ENCODE measurements at places on chromosomes 13 and 19. TPM values are rescaled to one million over a fixed set of nuclear protein-coding genes. Genes with fewer than 3 reads are reported as not detected.

DNA sequence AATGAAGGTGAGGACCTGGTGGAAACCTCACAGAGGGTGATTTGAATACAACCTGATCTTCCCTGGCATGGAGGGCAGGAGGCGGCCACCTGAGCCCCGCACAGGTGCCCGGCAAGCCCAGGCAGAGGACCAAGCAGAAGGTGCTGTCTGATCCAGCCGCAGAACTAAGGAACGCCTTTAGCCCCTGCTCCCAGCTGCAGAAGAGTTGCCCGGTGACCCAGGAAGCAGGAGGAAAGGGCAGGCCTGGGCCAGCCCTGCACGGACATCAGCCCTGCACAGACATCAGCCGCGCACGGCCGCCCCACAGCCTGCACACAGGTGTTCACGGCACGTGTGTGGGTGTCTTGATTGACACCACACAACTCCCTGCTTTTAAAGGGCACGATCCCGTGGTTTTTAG, 43.1 kb downstream of the RASA3 start:
- H3K27ac ChIP-seq, result no peak overlapping the region
- H3K36me3 ChIP-seq, result no peaks in the 10 kb centered on the region
- H3K27me3 ChIP-seq, result no peaks in the 10 kb centered on the region
- no peak for DNase-seq
- H3K4me3 ChIP-seq, result no peak overlapping the region

GRCh38 chr13:73109288-73109899, 50.6 kb downstream of the KLF5 start:
- H3K27ac ChIP-seq, result no peak overlapping the region
- no peaks in the 10 kb centered on the region for H3K27me3 ChIP-seq
- H3K4me1 ChIP-seq, result no peaks in the 10 kb centered on the region
- no peaks in the 10 kb centered on the region for H3K36me3 ChIP-seq
- DNase-seq, result no peak
- no peak overlapping the region for H3K4me3 ChIP-seq

The IFNL1 gene
- not detected for total RNA-seq

DNA sequence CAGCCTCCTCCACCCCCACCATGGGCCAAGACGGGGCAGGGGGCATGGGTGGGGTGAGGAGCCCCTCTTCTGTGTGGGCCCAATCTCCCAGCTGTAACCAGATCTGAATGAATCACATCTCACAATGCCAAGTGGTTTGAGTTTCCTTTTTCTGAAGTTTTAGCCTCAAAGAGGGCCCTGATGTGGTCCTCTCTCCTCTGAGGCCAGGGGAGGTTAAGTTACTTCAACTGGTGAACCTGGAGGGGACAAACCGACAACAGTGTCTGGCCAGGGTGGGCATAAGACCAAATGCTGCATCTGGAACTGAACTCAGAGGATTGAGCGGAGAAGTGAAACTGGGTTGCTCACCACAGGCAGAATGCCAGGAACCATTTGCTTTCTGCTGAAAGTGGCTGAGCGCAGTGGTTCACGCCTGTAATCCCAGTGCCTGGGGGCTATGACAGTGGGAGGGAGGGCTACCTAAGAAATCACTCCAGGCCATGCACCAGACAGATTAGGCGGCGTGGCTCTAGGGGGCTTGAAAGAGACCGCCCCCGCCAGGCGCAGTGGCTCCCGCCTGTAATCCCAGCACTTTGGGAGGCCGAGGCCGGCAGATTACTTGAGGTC, 15.4 kb upstream of the IRGC start:
- no peaks in the 10 kb centered on the region for H3K27me3 ChIP-seq
- no peaks in the 10 kb centered on the region for H3K36me3 ChIP-seq
- peaks cover 29% of the 10 kb centered on the region for H3K4me1 ChIP-seq
- DNase-seq, result peak; percentile 56
- peak overlapping the region; percentile 83 for H3K27ac ChIP-seq

The CGB1 gene
- not detected for total RNA-seq

The LTBP4 gene
- total RNA-seq, result 81.2 TPM

DNA sequence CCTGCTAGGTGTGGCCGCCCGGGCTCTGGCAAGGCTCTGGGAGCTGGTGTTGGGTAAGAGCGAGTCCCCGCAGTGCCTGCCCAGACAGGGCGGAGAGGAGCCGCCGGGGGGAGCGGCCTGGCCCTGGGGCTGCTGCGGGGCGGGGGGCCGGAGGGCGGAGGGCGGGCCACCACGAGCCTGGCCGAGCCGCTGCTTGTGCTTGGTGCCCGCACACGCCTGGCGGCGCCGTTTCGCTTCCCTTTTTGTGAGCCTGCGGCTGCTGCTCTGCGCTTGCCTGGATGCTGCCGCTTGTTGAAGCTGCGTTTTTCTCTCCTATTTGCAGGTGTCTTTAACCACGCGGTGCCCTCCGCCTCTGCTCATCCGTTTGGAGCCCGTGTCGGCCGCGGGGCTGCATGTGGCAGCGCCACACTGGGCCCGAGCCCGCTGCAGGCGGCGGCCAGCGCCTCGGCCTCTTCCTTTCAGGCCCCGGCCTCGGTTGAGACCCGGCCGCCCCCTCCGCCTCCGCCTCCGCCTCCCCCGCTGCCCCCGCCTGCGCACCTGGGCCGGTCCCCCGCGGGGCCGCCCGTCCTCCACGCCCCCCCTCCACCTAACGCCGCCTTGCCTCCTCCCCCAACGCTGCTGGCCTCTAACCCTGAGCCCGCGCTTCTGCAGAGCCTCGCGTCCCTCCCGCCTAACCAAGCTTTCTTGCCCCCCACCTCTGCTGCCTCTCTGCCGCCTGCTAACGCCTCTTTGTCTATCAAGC, 8.5 kb downstream of the PLEKHJ1 start:
- H3K36me3 ChIP-seq, result peaks cover 64% of the 10 kb centered on the region
- no peak overlapping the region for H3K27ac ChIP-seq
- H3K4me1 ChIP-seq, result peaks cover 16% of the 10 kb centered on the region
- no peaks in the 10 kb centered on the region for H3K27me3 ChIP-seq
- DNase-seq, result peak; percentile 80

- H3K27me3 ChIP-seq, result no peaks in the 10 kb centered on the region
- peaks cover 30% of the 10 kb centered on the region for H3K4me1 ChIP-seq
- no peaks in the 10 kb centered on the region for H3K36me3 ChIP-seq
- no peak for DNase-seq
- H3K4me3 ChIP-seq, result no peak overlapping the region
Measured at GRCh38 chr19:2973229-2973628, 4.1 kb upstream of the TLE6 start.

DNA sequence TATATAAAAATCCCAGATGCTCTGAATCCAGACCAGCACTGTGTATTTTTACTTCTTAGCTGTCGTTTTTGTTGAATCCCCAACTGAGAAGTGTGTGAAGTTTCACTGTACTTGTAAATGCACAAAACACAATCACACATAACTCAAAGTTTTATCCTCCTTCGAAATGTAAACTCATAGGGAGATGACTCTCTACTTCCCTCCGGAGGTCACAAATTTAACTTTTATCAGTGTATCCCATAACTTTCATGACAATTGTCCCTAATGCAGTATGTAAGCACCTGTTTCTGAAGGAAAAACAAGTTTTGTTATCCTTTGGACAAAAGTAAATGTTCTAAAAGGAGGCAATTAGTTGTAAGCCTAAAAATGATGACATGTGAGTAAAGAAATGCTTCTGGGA, 665.0 kb upstream of the SLITRK6 start:
- no peak for DNase-seq
- H3K27ac ChIP-seq, result no peak overlapping the region

DNA sequence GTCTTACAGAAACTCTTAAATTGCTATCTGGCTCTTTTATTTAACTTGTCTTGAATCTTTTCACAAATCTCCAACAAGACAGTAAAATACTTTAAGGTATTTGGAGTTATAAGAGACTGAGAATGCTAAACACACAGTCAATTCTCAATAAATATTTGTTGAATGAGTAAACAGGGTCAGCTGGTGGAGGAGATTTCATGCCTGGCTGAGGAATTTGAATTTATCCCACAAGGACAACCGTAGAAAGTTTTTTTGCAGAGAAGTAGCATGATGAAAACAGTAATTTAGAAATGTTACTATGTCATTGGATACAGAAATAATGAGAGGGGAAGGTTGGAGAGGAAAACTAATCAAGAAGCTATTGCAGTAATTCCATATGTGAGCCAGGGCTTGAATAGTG, 1223.7 kb downstream of the PCDH17 start:
- no peak overlapping the region for H3K4me3 ChIP-seq
- no peaks in the 10 kb centered on the region for H3K27me3 ChIP-seq
- no peak for DNase-seq
- no peak overlapping the region for H3K27ac ChIP-seq
- H3K36me3 ChIP-seq, result no peaks in the 10 kb centered on the region

- H3K4me1 ChIP-seq, result peaks cover 35% of the 10 kb centered on the region
- H3K36me3 ChIP-seq, result no peaks in the 10 kb centered on the region
- DNase-seq, result no peak
- no peaks in the 10 kb centered on the region for H3K27me3 ChIP-seq
Measured at GRCh38 chr19:43667126-43667875, 2.7 kb downstream of the PLAUR start.

The PLIN4 gene
- 0.07 TPM for total RNA-seq

DNA sequence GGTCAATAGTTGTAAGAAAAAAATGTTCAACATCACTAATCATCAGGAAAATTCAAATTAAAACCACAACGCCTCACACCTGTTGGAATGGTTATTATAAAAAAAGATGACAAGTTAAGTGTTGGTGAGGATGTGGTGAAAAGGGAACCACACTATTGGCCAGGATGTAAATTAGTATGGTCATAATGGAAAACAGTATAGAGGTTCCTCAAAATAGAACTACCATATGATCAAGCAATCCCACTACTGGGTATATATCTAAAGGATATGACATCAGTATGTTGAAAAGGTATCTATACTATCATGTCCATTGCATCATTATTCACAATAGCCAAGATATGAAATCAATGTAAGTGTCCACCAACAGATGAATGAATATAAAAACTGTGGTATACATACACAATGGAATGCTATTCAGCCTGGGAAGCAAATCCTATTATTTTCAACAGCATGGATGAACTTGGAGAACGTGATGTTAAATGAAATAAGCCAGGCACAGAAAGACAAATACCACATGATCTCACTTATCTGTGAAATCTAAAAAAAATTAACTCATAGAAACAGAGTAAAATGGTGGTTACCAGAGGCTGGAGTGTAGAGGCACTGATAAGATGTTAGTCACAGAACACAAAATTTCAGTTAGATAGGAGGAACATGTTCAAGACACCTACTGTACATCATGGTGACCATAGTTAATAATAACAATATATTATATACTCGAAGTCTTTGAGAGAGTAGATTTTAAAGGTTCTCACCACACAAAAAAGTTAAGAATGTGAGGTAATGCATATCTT, 56.6 kb downstream of the TBC1D4 start:
- no peaks in the 10 kb centered on the region for H3K4me1 ChIP-seq
- DNase-seq, result peak; percentile 12
- H3K27ac ChIP-seq, result no peak overlapping the region
- peaks cover 10% of the 10 kb centered on the region for H3K27me3 ChIP-seq
- no peaks in the 10 kb centered on the region for H3K36me3 ChIP-seq

DNA sequence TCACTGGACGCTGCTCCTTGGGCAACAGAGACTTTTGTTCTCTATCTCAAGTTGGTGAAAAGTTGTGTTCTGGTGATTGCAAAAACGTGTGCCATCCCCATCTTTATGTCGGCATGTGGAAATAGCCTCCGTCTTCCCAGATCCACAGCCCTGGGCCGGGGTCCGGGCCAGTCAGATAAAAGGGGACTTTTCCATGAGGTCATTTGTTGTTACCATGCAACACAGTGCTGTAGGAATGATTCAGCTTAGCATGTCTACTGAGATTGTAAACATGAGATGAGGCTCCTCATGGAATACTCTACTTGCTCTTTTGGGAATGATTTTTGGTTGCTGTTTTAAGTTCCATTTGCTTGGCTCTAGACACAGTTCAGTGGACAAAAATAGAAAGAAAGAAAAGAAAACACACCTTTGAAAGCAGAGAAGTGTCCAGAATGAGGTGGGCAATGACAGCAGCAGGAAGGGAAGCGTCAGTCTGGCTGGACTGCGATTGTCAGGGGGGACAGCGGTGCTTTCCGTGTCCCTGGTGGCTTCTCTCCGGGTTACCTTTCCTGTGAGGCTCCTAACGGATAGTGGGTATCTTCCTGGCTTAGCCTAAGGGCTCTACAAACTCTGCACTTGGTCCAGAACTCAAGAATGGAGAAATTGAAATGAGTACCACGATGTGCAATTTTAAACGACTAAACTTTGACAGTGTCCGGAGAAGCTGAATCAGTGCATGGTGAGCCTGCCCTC, 91.6 kb downstream of the TEX29 start:
- no peaks in the 10 kb centered on the region for H3K27me3 ChIP-seq
- no peaks in the 10 kb centered on the region for H3K4me1 ChIP-seq
- H3K36me3 ChIP-seq, result no peaks in the 10 kb centered on the region

GRCh38 chr19:42553292-42554045, 25.2 kb upstream of the CEACAM1 start:
- no peak overlapping the region for H3K27ac ChIP-seq
- H3K4me3 ChIP-seq, result no peak overlapping the region
- H3K27me3 ChIP-seq, result no peaks in the 10 kb centered on the region

The IGSF23 gene
- total RNA-seq, result not detected

The NPAS1 gene
- 1.1 TPM for total RNA-seq

DNA sequence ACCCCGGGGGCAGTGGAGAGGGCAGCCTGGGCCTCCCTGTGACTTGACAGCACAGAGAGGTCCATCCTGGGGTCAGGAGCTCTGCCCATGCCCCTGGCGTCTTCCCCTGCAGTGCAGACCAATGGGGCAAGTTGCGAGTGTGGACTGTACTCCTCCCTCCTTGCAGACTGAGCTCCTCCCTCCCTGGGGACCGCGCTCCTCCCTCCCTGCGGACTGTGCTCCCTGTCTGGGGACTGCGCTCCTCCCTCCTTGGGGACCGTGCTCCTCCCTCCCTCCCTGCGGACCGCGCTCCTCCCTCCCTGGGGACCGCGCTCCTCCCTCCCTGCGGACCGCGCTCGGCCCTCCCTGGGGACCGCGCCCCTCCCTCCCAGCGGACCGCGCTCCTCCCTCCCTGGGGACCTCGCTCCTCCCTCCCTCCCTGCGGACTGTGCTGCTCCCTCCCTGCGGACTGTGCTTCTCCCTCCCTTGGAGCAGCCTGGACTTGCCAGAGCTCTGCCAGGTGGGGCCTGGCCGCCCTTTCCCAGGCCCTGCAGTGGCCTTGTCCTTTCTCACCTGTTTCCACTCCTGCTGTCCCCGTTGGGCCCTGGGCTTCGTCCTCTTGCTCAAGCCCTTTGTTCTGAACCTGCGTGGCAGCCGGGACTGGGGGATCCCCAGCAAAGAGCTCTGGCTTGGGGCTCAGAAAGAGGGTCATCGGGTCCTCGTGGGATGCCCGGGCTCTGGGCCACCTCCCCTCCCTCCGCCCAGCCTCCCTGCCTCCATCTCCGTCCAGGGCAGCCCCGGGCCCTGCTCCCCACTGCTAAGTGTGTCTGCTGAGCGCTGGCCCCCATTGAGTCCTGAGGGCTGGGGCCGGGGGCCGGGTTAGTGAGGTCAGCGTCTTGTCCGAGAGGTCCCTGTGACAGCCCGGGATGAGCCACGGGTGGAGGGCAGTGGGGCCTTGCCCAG, 6.8 kb downstream of the GAMT start:
- no peak for DNase-seq
- no peaks in the 10 kb centered on the region for H3K27me3 ChIP-seq
- H3K4me1 ChIP-seq, result no peaks in the 10 kb centered on the region
- no peak overlapping the region for H3K27ac ChIP-seq
- H3K36me3 ChIP-seq, result peaks cover 28% of the 10 kb centered on the region

- no peak for DNase-seq
- peaks cover 2% of the 10 kb centered on the region for H3K36me3 ChIP-seq
- H3K27ac ChIP-seq, result peak overlapping the region; percentile 94
Measured at GRCh38 chr19:41863209-41863931, 3.3 kb downstream of the RPS19 start.

- H3K36me3 ChIP-seq, result no peaks in the 10 kb centered on the region
- no peaks in the 10 kb centered on the region for H3K4me1 ChIP-seq
- H3K27me3 ChIP-seq, result no peaks in the 10 kb centered on the region
Measured at GRCh38 chr13:110224519-110224918, 82.4 kb downstream of the COL4A1 start.

Measured in B cell (primary cell).